H1 (cell line): ENCODE measurements at places on chromosomes 1 and 21.

GRCh38 chr1:76682138-76682537 is 185.1 kb upstream of the ST6GALNAC5 start:
- no peak for DNase-seq

GRCh38 chr1:204439621-204440375 is 28.2 kb upstream of the PPP1R15B start:
- DNase-seq = no peak

DNA sequence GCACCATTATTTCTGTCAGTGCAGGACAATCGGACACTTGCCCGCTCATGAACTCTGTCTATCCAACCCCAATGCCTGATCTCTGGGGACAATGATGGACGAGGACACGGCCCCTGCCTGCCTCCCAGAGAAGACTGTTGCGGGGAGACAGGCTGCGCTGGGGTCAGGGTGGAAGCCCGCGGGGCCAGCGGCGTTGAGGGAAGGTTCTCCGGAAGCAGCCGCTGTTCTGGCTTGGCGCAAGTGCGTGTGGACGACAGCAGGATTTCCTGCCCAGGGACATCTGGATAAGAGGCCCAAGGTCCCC is 18.8 kb downstream of the RHBG start:
- DNase-seq = peak; percentile 64

- peak; percentile 85 for DNase-seq
These were observed 30.5 kb upstream of the LRIG2 start for GRCh38 chr1:113042285-113043143.

DNA sequence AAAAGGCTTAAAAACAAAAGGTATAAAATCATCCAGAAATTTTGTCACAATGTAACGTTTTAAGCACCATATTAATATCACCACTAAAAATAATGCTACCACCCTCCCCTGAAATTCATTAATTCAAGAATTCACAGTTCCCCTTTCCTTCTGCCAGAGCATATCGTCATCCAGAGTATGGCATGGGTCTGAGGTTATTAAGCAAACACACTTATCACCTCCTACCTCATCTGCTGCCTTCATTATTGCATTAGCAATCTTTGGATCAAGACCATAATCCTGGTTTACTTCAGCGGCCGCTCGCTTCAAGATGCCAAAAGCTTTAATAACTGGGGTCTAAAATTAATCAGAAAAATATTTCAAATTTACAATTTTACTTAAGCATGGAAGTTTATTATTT is 6.2 kb downstream of the FH start:
- DNase-seq = no peak

DNA sequence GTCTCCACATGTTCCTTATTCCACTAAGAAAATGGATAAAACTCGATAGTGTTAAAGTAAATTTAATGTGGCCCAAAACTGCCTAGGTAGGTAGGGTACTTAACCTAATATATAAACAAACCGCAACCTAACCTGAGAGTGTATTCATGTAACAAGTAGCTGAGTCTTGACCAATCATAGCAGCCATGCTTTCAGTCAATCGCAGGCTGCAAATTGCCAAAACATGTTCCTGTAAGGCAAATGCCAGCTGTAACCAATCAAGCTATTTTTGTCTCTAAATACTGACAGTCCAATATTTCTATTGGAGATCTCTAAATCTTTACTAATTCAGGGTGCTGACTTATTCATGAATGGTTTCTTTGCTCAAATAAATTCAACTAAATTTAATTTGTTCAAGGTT is 3.1 kb upstream of the HMGCS2 start:
- DNase-seq = no peak

DNA sequence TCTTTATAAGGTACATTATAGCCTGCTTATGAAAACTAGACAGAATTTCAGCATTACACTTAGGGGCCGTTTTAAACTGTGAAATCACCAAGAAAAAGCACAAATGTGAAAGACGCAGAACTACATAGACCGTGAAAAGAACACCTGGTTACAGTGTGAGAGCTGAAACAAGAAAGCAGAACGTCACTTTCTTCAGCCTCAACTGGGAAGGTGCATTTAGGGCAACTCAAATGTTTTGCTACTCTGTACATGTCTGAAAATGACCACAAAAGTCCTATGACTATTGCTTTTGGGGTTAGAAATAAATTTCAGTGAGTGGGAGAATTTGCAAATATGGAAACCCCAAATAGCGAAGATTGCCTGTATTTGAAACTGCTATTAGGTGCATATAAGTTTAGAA is 268.7 kb downstream of the OLFM3 start:
- DNase-seq = no peak
